ENCODE measurements at places on chromosomes 6 and 20.

DNA sequence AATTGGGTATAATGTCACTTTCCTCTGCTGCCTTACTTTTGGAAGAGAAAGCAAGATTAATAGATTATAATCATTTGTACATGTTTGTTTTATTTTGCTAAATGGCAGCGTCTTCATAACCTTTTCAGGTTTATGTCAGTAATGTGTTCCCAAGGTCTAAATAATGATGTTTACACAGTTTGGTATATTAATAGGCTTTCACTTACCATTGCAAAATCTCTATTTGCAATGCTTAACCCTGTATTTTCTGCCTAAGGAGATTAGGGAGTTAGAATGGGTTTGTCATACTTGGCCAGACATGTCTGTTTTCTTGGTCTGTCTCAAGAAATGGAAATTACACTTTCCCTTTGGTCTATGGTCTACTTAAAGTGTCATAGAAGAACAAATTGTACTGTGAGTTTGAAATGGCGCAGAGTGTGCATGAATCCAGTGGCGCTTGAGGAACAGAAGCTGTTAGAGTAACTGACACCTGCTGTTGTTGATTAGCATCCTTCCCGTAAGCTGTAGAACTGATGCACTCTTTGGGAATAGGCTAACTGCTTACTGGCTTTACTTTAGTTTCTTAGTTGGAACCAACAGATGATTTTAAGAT lies 261.1 kb downstream of the SAMD5 start:
- no peak for DNase-seq

GRCh38 chr20:11001764-11002540 lies 328.2 kb upstream of the JAG1 start:
- DNase-seq: peak; percentile 70

DNA sequence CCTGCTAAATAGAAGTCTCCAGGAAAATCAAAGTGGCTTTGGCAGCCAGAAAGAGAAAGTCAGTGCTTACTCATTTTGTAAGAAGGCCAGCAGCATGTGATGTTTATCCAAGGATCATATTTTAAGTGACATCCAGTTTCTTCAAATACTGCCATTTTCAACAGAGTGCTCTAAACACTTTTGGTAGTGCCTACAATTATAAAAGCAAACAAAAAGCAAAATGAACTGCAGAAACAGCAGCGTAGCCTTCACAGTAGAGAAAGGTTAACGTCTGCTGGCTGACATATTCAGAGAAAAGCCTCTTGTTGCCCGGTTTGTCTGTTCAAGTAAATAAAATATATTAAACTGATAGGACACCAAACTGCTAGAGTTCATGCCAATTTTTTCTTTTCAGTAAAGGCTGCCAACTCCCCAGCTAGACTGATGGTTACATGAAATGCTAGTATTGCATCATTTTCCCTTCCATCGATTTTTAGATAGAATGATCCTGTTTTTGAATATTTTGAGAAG lies 705.7 kb upstream of the SLC35B3 start:
- no peak for DNase-seq

GRCh38 chr6:11685481-11686093 lies 93.0 kb downstream of the ADTRP start:
- DNase-seq: peak; percentile 22

- no peak for DNase-seq
Measured at GRCh38 chr6:3336066-3336786, 77.5 kb downstream of the PSMG4 start.

DNA sequence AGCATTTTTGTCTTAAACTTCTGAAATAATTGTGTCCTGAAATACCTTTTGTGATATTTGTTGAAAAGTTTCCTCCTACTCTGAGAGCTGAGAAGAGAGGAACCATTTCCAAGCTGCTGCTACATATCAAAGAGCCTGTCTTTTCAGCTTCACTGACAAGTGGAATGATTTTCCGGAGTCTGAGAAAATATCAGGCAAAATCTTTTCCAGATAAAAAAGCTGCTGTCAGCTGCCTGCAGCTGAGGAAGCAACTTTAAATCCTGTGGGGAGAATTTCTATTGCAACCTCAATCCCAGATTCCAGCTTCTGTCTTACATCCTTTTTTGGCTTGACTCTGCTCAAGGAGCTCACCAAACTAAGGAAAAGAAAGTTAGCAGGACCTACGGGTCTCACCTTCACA lies 904.3 kb downstream of the PHF3 start:
- DNase-seq: no peak

DNA sequence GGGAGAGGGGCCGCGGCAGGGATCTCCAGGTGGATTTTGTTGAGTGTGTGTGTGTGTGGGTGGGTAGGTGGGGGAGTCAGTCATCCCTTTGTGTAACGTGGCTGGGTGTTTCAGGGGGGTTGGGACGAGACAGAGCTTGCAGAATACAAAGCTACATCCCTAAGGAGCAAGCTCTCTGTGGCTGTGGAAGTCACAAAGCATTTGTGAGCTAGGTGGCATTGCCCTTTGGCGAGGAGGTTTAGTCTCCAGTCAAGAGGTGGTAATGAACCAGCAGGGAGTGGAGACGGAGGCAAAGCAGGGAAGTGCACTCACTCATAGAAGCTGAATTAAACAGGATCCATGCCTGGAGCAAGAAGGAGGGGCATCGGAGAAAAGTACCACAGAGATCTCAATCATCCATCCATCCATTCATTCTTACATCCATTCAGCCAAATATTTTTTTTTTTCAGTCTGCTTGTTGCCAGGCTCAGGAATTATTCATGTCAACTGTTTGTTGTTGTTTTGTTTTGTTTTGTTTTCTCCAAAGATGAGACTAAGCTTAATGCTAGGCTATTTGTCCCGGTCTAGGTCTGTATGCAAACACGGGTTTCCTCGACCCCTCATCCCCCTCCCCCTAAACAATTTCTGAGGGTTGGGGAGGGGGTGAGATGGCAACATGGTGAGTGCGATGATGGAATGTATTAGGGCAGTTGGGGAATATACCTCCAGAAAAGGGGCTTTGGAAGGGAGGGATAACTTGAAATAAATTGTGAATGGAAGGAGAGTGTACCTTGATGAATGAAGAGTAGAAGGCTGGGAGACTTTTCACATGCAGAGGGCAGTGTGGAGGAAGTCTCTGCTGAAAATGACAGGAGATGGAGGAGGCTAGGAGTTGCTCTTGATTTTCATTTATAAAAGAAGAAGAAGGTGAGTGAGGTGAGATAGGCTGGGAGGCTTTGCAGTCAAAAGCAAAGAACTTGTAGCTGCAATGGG lies 1.0 kb downstream of the HCRTR2 start:
- no peak for DNase-seq

GRCh38 chr6:68196645-68197044 lies 438.4 kb upstream of the ADGRB3 start:
- peak; percentile 42 for DNase-seq

DNA sequence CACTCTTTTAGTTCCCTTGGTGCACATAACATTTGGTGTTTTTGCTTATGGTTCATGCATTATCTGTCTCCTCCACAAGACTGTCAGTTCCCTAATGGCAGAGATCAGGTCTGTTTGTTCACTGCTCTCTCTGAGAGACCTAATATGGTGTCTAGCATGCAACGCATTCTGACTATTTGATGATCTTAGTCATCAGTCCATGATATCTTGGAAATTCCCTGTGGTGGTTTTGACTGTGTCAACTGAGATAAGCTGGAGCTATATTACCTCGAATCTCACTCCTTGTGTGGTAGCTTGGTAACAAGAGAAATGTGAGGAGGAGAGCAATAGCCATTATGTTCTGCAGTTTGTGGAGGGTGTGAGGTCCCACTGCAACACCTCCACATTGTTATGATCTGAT lies 229.8 kb downstream of the FRK start:
- no peak for DNase-seq

GRCh38 chr20:61661025-61661424 lies 404.7 kb downstream of the TAF4 start:
- no peak for DNase-seq

- no peak for DNase-seq
Measured at GRCh38 chr6:32393665-32394420, 13.1 kb downstream of the BTNL2 start.

- no peak for DNase-seq
Measured at GRCh38 chr20:59007665-59008511, 834 bp upstream of the CTSZ start.

DNA sequence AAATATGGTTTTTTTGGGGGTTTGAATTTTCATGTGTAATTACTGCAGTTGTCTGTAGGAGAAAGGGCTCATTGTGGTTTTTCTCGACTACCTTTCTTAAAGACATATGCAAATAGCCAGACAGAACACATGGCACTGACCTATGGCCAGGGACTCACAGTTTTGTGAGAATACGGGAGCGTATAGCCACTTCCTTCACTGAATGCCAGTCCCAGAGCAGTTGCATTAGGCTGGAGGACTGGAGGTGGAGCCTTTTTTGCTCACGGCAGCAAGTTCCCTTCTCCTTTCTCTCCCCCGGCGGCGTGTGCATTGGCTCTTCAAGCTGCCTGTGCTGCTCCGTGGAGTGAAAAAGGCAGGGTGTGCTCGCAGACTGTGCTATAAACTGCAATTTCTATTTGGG lies 114.9 kb downstream of the AKAP7 start:
- peak; percentile 51 for DNase-seq

DNA sequence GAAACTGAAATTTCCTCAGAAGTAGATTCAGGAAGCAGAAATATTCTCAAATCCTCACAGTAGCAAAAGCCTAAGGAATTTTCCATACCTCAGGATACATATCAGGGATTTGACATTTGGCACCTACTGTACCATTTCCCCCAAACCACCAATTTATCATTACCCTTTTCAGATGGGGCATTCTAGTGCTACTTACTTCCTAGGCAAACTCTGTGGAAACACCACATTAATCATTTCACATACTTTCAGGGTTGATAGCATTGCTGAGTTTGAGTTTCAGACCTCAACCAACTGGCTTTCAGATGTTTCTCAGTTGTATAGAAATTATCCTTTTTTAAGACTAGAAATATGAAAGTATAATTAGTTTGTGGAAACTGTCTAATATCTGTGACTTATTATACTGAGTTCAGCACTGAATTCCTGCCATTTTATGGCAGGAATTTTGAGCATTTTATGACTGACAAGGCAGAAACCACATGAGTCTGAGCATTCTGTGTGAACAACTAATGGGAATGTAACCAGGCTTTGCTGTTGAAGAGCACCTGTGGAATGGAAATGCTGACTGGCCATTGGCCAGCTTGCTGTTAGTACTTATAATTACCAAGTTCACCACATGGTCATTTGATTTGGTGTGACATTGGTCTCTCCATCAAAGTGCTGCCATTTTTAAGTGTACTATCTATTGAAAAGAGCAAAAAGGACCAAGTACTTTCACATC lies 35.1 kb upstream of the IRAK1BP1 start:
- no peak for DNase-seq

GRCh38 chr20:60816901-60817300 lies 435.2 kb upstream of the CDH4 start:
- no peak for DNase-seq

DNA sequence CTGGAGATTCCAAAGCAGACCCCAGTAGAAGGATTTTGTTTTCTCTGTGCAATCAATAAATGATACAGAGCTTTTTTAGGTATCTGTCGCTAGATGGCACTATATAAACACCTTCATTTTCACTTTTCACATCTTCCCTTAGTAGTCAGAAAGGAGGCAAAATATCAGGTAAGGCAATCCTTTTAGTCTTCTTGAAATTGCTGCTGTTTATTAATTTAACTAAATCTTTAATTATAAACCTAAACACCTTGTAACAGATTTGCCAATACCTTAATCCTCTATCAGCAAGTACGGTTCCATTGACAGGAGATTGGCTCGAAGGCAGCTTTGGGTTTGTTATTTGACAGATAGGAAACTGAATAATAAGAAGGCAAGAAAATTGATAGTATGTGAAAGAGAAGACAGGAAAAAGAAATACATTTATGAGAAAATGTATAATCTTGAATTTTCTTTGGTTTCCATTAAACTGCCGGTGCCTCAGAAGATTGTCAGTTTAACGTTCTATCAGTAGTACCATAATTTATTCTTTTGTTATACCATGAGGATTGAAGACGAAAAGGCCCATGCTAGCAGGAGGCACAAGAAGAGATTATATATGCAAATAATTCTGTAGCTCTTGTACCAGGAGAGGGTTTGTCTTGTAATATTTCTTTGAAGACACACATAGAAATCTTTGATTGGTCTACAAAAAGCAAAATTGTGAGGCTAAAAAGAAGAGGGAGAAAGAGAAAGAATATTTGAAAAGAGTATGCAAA lies 23.5 kb upstream of the IBTK start:
- DNase-seq: peak; percentile 39

DNA sequence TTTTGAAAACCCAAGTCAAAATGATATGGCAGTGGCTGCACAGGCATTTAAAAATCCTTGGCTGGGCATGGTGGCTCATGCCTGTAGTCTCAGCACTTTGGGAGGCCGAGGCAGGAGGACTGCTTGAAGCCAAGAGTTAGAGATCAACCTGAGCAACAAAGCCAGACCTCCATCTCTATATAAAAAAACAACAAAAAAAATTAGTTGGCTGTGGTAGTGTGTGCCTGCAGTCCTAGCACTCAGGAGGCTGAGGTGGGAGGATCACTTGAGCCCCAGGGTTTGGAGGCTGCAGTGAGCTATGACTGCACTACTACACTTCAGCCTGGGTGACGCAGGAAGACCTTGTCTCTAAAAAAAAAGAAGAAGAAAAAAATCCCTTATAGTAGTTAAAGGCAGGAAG lies 142.9 kb downstream of the MYB start:
- no peak for DNase-seq

DNA sequence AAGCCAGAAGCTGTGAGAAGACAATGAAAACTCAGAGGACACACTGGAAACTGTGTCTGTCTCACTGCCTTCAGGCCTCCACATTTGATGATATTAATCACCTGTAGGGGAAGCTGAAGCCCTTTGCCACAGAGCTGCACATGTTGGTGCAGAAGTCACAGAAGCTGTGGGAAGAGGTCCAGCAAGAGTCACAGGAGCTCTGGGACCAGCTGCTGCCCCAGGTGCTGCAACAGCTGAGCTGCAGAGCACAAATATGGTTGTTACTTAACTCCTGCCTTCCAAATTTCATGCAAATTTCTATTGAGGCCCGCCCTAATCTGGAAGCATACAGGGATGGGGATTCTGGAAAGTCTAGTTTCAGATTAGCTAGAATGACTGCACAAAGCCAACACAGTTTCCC lies 169.3 kb downstream of the OGFRL1 start:
- DNase-seq: peak; percentile 13

DNA sequence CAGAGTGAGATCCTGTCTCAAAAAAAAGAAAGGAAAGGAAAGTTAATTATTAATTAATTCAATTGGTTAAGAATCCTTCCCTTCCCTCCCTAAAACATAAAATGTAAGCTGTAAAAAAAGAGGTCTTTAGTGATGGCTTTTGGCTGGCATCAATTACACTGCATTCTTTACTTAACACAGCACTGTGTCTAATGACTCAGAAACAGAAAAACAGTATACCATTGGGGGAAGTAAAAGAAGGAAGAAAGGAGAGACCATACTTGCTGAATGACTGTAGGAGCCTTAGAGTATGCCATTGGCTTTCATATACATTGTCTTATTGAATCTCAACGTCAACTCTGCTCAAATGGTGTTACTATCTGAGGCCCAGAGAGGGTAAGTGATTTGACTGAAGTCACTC lies 18.3 kb upstream of the CITED2 start:
- no peak for DNase-seq
